ENCODE measurements at places on chromosomes 1 and 21.

- DNase-seq, result no peak
Observed at GRCh38 chr1:179095924-179096323, 14.1 kb downstream of the TOR3A start.

DNA sequence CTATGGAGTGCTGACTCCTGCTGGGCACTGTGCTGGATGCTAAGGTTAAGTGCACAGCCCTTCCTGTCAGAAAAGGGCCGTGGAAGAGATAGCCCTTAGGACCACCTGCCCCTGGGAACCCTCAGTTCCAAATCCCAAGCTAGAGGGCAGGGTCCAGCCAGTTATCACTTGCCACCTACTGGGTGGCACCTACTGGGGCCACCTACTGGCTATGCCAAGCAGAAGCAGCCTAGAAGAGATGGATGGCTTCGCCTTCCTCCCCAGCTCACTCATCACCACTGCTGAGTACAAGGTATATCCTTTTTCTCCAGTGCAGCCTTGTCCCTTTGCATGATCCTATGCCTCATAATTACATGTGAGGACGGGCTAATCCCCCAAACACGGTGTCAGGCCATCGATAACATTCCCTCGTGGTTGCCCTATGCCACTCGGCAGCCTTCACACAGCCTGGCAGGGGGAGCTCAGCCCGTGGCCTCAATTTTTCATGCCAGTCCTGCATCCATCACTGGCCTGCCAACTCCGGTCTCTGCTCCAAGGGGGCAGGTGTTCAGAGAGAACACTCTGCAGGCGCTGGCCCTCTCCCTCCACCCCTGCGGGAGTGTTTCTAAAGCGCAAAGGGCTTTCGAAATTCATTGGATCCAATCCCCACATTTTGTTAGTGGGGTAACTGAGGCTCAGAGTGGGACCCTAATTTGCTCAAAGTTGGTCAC lies 49.0 kb downstream of the SYT2 start:
- peak; percentile 40 for DNase-seq

GRCh38 chr21:34999397-34999941 lies 49.6 kb downstream of the RUNX1 start:
- no peak for DNase-seq

- DNase-seq, result no peak
Observed at GRCh38 chr1:112399456-112399855, 3.4 kb downstream of the CTTNBP2NL start.

GRCh38 chr1:10450836-10451235 lies 1.0 kb downstream of the CORT start:
- DNase-seq, result no peak
